ENCODE measurements at places on chromosomes 2 and 18. TPM values are rescaled to one million over a fixed set of nuclear protein-coding genes. Genes with fewer than 3 reads are reported as not detected.

DNA sequence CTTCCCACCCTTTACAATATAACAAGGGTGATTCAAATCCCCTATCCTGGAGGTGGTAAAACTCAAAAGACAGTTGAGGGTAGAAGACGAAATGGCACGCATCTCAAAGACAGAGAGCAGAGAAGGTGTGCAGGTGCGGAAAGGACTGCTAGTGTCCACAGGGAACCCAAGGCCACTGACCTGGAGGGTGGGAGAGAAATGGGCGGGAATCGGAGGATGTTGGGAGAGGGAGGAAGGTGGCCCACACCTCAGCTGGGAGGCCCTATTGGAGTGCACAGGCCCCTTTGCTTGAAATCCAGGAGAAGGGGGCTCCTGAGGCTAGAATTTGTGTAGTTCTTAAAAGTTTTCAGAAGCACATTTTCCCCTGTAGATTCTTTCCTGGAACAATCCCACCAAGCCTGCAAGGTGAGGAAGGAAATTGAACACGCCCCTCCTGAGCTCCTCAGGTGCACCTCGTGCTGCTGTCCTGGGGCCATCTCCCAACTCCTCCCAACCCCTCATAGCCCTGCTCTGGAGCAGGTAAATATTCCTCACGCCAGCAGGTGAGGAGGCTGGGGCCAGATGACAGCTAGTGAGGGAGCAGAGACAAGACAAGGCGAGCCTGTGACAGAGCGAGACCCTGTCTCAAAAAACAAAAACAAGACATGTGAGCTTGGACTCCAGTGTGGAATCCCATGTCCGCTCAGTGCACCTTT is 99.3 kb downstream of the MCFD2 start:
- DNase-seq = no peak

DNA sequence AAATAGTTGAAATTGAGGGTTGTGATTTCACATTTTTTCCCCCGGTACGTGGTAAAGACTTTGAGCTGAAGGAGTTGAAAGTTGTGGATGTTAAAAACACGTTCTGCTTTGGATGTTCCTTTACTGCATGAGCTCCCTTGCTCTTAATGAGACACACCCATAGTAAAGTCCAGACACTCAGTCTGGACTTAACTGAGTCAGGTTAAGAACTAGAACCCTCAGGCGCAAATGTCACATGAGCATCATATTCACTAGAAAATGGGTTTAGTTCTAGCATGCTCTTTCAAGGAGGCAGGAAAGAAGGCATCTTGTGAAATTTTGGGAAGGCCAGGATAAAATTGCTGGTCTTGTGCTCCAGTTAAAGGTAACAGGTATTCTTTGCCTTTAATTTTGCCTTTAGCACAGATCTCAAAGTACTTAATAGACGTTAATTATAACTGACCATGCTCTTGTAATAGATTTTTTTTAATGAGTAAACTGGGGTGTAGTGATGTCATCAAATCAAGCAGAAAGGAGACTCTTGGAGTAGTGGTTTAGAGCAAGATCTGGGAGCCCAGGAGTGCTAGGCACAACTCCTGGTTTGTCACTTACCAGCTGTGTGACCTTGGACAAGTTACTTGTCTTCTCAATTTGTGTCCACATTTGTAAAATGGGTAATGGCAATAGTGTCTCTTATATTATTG is 20.6 kb downstream of the ITGA6 start:
- DNase-seq = no peak

GRCh38 chr2:221492636-221493035 is 79.5 kb downstream of the EPHA4 start:
- DNase-seq = no peak

GRCh38 chr18:73688161-73688560 is 459.5 kb downstream of the FBXO15 start:
- no peak for DNase-seq

- no peak for DNase-seq
Measured at GRCh38 chr2:8342407-8342806, 339.4 kb upstream of the ID2 start.

DNA sequence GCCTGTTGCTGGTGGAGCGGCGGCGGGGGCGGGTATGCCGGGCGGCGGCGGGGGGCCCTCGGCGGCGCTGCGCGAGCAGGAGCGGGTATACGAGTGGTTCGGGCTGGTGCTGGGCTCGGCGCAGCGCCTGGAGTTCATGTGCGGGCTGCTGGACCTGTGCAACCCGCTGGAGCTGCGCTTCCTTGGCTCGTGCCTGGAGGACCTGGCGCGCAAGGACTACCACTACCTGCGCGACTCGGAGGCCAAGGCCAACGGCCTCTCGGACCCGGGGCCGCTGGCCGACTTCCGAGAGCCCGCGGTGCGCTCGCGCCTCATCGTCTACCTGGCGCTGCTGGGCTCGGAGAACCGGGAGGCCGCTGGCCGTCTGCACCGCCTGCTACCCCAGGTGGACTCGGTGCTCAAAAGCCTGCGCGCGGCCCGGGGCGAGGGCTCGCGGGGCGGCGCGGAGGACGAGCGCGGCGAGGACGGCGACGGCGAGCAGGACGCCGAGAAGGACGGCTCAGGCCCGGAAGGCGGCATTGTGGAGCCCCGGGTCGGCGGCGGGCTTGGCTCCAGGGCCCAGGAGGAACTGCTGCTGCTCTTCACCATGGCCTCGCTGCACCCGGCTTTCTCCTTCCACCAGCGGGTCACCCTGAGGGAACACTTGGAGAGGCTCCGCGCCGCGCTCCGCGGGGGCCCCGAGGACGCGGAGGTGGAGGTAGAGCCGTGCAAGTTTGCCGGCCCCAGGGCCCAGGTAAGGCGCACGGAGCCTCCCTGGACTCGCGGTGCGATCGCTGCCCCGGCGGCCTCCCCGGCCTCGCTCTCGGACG is 1.0 kb downstream of the ZCCHC2 start:
- DNase-seq = no peak

DNA sequence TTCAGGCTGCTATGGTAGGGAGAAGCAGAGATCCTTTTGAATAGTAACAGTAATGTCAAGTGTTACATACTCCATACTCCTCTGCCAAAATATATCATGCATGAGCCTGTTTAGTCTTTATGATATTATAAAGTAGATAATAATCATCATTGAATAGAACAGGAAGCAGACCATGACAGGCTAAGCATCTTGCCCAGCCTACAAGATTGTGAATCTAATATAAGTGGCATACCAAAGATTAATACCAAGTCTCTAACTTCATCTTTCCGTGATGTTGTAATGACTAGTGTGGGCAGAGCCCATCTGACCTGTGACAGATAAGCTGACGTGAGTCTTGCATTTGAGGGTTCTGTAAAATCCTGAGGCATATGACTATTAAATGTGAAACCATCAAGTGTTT is 13.1 kb downstream of the NDUFB3 start:
- no peak for DNase-seq

- DNase-seq = no peak
Measured at GRCh38 chr2:69844560-69844959, 15.1 kb downstream of the GMCL1 start.

- DNase-seq = no peak
Measured at GRCh38 chr2:73257021-73257420, 22.9 kb downstream of the CCT7 start.

The CFAP221 gene
- total RNA-seq = 5.6 TPM

Data from occipital lobe (tissue), 3 donors.